ENCODE measurements at places on chromosomes 5 and 9.

- H3K4me1 ChIP-seq: no peaks in the 10 kb centered on the region
- H3K4me3 ChIP-seq: no peak overlapping the region
- no peaks in the 10 kb centered on the region for H3K27me3 ChIP-seq
- no peak overlapping the region for H3K27ac ChIP-seq
- H3K36me3 ChIP-seq: no peaks in the 10 kb centered on the region
- no peak for DNase-seq
Measured at GRCh38 chr5:7955476-7955875, 86.5 kb downstream of the MTRR start.

- DNase-seq: no peak
- no peak overlapping the region for H3K27ac ChIP-seq
- no peaks in the 10 kb centered on the region for H3K36me3 ChIP-seq
- H3K27me3 ChIP-seq: no peaks in the 10 kb centered on the region
- H3K4me3 ChIP-seq: no peak overlapping the region
Measured at GRCh38 chr5:14309878-14310531, 166.9 kb downstream of the TRIO start.

- H3K27me3 ChIP-seq: no peaks in the 10 kb centered on the region
- no peak for DNase-seq
- H3K4me3 ChIP-seq: no peak overlapping the region
- H3K36me3 ChIP-seq: no peaks in the 10 kb centered on the region
Measured at GRCh38 chr5:134148316-134148715, 28.4 kb downstream of the SKP1 start.

DNA sequence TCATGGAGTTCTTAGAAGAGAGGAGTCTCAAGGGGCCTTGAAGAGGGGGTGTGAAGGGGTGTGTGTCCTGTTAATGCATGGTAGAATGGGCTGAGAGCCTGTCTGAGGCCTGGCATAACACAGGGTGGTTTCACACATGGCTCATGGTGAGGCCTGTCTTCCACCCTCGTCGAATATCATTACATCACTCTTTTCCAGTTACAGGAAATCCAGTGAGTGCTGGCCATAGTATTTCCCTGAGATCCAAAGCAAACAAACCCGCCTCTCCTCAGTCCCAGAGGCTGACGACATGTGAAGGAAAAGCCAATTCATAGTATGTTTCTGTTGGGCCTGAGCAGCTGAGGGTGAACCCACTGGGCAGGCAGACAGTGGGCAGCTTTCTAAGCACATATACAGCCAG is 159.4 kb upstream of the NR3C1 start:
- peak overlapping the region; percentile 78 for H3K27ac ChIP-seq
- peak; percentile 55 for DNase-seq
- H3K27me3 ChIP-seq: no peaks in the 10 kb centered on the region
- H3K4me1 ChIP-seq: peaks cover 10% of the 10 kb centered on the region
- H3K36me3 ChIP-seq: no peaks in the 10 kb centered on the region

GRCh38 chr5:1479581-1480188 is 34.4 kb upstream of the SLC6A3 start:
- no peaks in the 10 kb centered on the region for H3K36me3 ChIP-seq
- DNase-seq: peak; percentile 62
- no peaks in the 10 kb centered on the region for H3K27me3 ChIP-seq

- H3K4me1 ChIP-seq: no peaks in the 10 kb centered on the region
- no peak for DNase-seq
- H3K27me3 ChIP-seq: no peaks in the 10 kb centered on the region
- H3K4me3 ChIP-seq: no peak overlapping the region
Measured at GRCh38 chr5:107982703-107983425, 312.1 kb upstream of the EFNA5 start.

DNA sequence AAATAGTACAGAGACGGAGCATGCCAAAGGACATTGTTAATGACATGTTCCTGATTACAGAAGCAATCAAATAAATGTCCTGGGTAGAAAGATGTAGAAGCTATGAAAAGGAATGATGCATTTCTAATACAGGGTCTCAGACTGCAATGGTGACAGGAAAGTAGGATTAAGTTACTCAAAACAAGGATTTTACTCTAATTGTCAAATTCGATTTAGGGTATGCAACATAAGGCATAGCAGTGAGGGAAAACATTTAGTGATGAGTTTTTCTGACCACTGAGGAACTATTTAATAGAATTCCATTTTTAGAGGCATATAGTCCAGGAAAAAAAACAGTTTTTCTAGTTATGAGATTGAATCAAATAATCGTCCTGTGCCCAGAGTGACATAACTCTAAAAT is 715.1 kb upstream of the ACO1 start:
- no peak overlapping the region for H3K4me3 ChIP-seq
- H3K4me1 ChIP-seq: no peaks in the 10 kb centered on the region
- no peaks in the 10 kb centered on the region for H3K36me3 ChIP-seq
- H3K27me3 ChIP-seq: no peaks in the 10 kb centered on the region
- no peak for DNase-seq
